ENCODE measurements at places on chromosomes 4 and X.

DNA sequence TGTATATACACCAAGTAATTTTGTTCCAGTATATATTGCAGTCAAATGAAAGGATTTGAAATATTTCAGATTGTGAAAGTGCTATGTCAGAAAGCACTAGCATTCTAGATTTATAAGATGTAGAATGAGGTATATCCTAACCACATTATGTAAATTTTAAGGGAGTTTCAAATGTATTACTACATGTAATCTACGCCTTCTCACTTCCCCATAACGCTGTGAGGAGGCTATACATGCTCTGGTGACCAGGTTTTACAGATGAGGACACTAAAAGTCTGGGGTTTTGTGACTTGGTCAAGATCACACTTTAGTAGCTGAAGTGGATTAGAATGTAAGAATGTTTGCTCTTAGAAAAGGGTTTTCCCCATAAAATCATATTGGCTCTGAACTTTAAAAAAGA lies 8.1 kb downstream of the ENPEP start:
- DNase-seq = no peak

GRCh38 chrX:24619647-24620046 lies 27.5 kb downstream of the PCYT1B start:
- DNase-seq = peak; percentile 20

DNA sequence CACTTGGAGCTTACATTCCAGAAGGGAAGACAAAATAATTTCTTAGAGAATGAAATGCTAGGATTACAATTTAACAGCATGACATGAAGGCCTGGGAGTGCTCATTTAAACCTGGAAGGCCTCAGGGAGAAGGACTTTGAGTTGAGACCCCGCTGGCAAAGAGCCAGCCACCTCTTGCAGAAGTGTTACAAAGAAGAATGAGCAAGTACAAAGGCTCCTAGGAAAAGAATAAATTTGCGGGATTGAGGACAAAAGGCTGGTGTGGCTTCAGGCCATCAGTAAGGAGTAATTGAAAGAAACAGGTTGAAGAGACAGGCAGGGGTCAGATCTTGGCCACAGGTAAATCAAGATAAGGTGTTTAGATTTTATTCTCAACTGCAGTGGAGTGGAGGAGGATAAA lies 3.1 kb upstream of the ELOVL6 start:
- no peak for DNase-seq

DNA sequence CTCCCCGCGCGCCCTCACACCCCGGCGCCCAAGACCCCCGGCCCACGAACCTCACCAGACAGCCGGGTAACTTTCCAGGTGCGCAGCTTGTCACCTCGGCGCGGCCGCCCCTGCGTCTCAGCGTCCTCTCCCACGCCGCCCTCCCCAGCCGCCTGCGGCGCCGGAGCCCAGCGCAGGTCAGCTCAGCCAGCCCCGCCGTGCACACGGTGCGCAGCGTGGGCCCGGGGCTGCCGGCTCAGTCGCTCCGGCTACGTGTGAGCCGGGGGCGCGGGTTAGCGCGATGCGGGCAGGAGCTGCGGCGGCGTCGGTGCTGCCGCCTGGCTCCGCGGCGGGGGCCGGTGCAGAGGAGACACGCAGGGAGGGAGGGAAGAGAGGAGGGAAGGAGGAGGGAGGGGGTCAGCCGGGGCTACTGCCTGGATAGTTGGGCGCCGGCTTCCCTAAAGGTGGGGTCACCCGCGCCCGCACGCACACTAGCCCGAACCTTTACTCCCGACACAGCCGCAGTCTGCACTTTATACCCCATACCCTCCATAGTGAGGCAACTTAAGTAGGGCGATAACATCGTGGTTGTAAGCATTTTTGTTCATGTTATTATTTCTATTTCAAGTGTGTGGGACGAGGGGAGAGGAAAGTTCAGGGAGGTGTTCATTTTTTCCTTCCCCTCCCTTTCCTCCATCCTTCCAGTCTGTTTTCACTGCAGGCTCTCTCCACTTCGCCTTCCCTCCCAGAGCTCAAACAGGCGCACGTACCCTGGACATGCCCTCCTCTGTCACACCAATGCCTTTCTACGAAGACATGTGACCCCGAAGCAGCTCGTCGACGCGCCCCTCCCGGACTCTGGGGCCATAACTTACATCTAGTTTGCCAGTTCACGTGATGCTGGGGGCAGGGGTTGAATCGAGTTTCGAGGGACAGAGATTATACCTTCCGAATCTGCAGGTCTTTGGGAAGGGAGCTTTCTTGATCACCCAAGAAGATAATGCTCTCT lies at the start of gene PRKG2:
Gene PRKG2 (minus strand): TSS at position 342 of the 988 bp plus-strand sequence. CDS start 10,175 bp downstream, outside the sequence.
- no peak for DNase-seq

DNA sequence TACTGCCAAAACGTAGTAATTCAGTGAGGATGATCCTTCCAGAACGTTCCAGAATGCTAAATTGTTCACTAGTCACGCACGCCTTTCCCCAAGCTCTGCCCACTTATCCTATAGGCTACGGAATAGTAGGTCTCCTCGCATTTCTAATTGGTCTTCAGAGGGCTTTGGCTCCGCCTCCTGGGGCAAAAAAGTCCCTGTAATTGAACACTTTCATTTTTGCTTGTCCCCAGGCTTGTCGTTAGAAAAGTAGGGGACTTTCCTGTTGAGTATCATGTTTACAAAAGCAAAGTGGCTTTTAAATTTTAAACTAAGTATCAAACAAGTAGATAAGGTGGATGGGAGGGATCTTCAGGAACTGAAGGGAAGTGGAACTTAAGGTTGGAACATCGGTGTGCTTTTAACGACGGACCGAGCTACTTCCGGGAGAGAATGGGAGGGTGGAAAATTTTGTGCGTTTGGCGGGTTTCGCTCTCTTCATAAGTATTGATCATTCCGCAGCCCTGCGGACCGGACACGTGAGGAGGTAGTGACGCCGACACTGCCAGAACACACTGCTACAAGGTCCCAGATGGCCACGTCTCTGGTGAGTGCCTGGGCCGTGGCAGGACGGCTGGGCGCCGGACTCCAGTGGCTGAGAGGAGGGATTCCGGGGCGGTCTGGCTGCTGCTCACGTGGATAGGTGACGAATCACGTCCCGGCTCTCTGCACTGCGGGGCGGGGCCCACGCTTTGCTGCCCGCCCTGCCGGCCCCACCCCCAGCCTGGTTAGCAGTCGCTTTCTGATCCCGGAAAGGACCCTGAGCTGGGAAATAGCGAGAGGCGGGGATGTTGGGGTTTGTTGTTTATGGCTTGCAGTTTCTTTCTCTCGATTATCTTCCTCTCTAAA lies at the start of gene NXT2:
Gene NXT2 (plus strand): TSS at position 406 of the 885 bp plus-strand sequence. CDS start 163 bp downstream, at position 569.
- DNase-seq = peak; percentile 76

GRCh38 chr4:75432683-75433082 lies 81.5 kb downstream of the RCHY1 start:
- no peak for DNase-seq

Measured in fibroblast of skin of left quadriceps (primary cell).